ENCODE measurements at places on chromosomes 16 and 17. TPM values are rescaled to one million over a fixed set of nuclear protein-coding genes. Genes with fewer than 3 reads are reported as not detected.

DNA sequence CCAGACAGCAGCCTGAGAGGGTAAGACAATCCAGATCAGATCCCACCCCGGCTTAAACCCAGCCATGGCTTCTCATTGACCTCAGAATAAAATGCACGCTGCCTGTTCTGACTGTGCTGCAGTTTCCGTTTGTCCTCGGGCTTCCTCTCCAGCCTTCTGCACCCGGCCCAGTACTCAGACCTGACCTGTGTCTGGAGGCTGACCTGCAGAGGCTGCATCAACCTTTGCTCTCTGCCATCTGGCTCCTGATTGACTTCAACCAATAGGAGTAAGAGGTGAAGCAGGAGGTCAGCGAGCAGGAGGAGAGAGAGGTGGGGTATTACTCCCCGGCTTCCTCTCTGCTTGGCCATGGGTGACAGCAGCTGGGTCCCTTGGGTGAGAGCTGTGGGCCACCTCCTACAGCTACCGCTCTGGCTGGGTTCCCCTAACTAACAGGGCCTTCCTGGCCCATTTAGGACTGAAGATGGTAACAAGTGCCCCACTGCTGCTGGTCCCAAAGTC, 46.7 kb downstream of the C16orf82 start:
- no peak overlapping the region for H3K4me3 ChIP-seq
- no peak overlapping the region for H3K27ac ChIP-seq
- peaks cover 14% of the 10 kb centered on the region for H3K4me1 ChIP-seq
- no peaks in the 10 kb centered on the region for H3K36me3 ChIP-seq
- DNase-seq, result no peak

Gene WNT3
- total RNA-seq, result 0.99 TPM

Gene DNASE1L2
- total RNA-seq, result 0.50 TPM

DNA sequence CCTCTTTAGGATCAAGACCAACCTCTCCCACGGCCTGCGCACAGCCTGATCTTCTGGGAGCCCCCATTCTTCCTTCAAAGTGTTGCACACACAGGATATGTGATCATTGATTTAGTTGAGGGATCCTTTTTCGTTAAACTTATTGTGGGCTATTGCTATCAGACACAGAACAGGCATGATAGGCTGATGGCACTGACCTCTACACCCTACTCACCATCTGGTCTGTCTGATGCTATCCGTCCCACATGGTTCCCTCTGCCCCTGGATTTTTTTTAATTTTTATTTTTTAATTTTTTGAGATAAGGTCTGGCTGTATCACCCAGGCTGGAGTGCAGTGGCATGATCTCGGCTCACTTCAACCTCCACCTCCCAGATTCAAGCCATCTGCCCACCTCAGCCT, 19.2 kb upstream of the LITAF start:
- no peaks in the 10 kb centered on the region for H3K27me3 ChIP-seq
- DNase-seq, result no peak
- H3K4me3 ChIP-seq, result no peak overlapping the region
- peaks cover 17% of the 10 kb centered on the region for H3K4me1 ChIP-seq
- H3K27ac ChIP-seq, result peak overlapping the region; percentile 68

- H3K4me3 ChIP-seq, result no peak overlapping the region
- no peak overlapping the region for H3K27ac ChIP-seq
- no peaks in the 10 kb centered on the region for H3K27me3 ChIP-seq
Observed at GRCh38 chr16:81649561-81650184, 129.4 kb upstream of the PLCG2 start.

Gene PPM1E
- 0.91 TPM for total RNA-seq

DNA sequence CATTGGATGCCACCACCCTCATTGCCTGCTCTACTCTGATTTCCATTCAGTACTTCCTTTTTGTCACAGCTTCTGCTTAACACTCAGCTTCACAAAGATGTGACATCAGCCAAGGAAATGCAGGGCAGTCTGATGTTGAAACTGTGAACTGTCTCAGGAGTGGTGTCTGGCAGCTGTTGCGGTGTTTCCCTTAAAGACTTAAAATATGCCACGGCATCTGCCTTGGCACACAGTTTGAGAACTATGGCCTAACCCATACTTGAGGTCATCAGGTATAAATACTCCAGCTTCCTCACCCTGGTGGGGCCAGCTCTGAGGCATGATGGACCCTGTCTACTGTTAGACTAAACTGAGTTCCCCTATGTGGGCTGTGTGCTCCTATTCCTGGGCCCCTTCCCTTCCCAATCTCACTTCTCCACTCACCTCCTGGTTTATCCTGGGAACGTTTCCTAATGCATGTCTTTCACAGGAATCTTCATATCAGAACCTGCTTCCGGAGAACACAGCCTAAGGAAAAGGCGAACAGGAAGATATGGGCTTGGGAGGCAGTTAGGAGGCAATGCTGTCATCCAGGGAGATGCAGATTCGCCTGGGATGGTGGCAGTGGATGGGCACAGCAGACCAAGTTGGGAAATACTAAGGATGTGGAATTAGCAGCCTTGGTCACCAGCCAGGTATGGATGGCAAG, 96.5 kb downstream of the WSCD1 start:
- no peaks in the 10 kb centered on the region for H3K4me1 ChIP-seq
- no peak for DNase-seq
- no peaks in the 10 kb centered on the region for H3K27me3 ChIP-seq
- no peaks in the 10 kb centered on the region for H3K36me3 ChIP-seq

DNA sequence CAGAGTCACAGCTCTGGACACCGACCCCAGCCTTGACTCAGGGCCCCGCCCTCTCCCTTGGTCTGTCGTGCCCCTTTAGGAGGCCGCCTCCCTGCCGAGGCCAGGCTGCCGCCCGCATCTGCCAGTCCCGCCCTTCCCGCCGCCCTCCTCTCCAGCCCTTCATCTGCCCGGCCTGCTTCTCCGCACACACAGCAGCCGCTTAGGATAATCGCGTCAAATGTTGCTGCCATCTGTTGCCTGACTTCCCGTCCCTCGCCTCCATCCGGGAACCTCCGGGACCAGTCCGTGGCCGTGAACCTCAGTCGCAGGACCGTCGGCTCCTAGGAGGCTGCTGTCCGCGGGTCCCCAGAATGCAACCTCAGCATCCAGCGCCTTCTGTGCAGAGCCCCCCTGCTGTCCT, 11.9 kb downstream of the GSE1 start:
- H3K36me3 ChIP-seq, result no peaks in the 10 kb centered on the region
- no peak for DNase-seq
- H3K4me3 ChIP-seq, result no peak overlapping the region
- no peak overlapping the region for H3K27ac ChIP-seq
- H3K27me3 ChIP-seq, result no peaks in the 10 kb centered on the region

- DNase-seq, result no peak
- H3K4me1 ChIP-seq, result peaks cover 91% of the 10 kb centered on the region
- no peaks in the 10 kb centered on the region for H3K27me3 ChIP-seq
- no peak overlapping the region for H3K4me3 ChIP-seq
- no peak overlapping the region for H3K27ac ChIP-seq
Observed at GRCh38 chr17:4357030-4357628, 9.3 kb downstream of the UBE2G1 start.

Gene KCNJ2
- 11.2 TPM for total RNA-seq

DNA sequence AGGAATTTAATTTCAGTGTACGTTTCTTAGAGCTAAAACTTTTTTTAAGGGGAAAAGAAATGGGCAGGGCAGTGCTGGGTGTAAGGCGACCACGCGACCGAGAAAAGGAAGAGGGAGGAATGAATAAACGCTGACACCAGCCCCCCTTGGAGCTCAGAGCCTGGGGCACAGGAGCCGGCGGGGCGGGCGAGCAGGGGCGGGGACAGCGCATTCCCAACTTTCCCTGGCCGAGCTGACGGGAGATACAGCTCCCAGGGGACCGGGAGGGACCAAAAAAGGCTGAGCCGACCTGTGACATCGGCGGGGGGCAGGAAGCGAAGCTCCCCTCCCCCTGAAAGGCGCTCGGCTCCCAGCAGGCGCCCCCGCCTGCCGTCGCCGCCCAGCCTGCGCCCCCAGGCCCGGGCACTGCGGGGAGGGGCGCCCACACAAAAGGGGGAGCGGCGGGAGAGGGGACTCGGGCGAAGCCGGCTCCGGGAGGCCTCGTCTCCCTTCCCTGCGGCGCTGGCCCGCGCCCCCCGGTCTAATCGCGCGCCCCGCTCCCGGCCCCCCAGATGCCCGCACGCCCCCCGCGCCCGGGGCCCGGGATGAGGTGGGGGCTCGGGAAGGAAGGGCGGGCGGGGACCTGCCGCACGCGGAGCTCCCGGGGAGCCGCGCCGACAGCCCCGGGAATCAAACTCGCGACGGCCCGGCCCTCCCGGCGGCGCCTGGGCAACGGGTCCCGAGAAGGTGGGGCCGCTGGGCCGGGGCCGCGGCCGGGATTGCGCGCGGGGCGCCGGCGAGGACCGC, 622 bp downstream of the CUEDC1 start:
- H3K27me3 ChIP-seq, result no peaks in the 10 kb centered on the region
- no peaks in the 10 kb centered on the region for H3K36me3 ChIP-seq
- peak overlapping the region; percentile 98 for H3K27ac ChIP-seq
- H3K4me1 ChIP-seq, result peaks cover 69% of the 10 kb centered on the region
- peak overlapping the region; percentile 96 for H3K4me3 ChIP-seq
- DNase-seq, result peak; percentile 45

- DNase-seq, result no peak
- H3K27ac ChIP-seq, result no peak overlapping the region
- no peaks in the 10 kb centered on the region for H3K4me1 ChIP-seq
- peaks cover 3% of the 10 kb centered on the region for H3K36me3 ChIP-seq
Observed at GRCh38 chr16:868846-869822, 68.6 kb upstream of the GNG13 start.

GRCh38 chr16:49510654-49511305, 137.2 kb downstream of the C16orf78 start:
- no peak overlapping the region for H3K27ac ChIP-seq
- no peak for DNase-seq
- H3K4me3 ChIP-seq, result no peak overlapping the region

DNA sequence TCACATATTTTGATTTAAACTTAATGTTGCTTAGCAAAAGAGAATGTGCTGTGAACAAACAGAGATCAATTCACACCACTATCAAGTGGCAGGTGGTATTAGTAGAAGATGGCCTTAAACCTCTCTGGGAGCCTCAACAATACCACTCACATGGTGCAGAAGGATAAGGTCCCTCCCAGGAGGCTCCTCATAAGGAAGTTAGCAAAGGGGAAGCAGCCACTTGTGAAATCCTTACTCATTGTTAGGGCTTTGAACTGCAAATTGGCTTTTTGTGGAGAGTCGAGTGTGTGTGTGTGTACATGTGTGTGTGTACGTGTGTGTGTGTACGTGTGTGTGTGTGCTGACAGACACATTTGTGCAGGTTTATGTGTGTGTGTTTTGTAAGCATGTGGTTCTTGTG, 48.9 kb upstream of the ASIC2 start:
- no peak overlapping the region for H3K27ac ChIP-seq
- H3K27me3 ChIP-seq, result no peaks in the 10 kb centered on the region

- H3K4me3 ChIP-seq, result no peak overlapping the region
- H3K27ac ChIP-seq, result peak overlapping the region; percentile 26
- H3K36me3 ChIP-seq, result peaks cover 53% of the 10 kb centered on the region
Observed at GRCh38 chr17:28889996-28890395, 7.5 kb downstream of the FLOT2 start.

DNA sequence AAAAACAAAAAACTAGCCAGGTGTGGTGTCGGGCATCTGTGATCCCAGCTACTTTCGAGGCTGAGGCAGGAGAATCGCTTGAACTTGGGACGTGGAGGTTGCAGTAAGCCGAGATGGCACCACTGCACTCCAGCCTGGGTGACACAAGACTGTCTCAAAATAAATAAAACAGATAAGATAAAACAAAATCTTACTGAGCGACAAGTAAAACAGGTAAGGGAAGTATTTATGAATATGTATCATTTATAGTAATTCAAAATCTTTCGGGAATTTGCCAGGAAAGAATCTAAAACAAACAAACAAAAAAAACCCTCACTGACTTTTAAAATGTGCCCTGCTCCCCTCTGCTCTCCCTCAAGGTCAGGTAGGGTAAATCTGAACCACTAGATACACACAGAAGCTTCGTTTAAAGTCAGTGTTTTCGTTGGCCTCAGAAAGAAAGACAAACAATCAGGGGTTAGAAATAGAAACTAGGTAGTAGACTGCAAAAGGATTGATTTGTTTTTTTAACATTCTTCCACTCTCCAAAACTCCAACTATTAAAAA, 2.1 kb downstream of the PRPSAP1 start:
- H3K36me3 ChIP-seq, result peaks cover 13% of the 10 kb centered on the region
- peaks cover 30% of the 10 kb centered on the region for H3K4me1 ChIP-seq
- H3K4me3 ChIP-seq, result no peak overlapping the region
- no peaks in the 10 kb centered on the region for H3K27me3 ChIP-seq

DNA sequence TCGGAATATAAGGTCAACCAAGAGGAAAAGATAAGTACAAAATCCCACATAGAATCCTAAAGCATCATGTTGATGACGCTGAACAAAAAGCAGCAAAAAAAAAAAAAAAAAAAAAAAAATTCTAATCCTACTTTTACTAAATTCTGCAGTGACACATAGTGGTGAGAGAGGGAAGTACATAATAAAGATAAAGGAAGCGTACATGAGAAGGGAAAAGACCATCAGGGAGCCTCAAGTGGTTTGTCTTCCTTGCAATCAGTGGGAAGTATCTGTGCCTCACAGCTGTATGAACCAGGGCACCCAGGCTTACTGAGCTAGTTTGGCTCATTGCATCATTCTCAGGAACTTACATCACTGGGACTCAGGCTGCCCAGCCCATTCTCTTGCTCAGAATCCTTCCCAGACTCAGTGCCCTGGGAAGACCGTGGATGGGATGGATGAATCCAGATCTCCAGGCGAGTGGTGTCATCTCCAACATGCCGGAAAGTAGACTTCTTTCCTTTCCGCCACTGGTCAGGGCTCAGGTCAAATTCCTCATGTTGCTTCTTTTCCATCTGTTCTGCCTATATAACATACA, 21.2 kb downstream of the SMG6 start:
- H3K4me1 ChIP-seq, result no peaks in the 10 kb centered on the region
- no peak overlapping the region for H3K4me3 ChIP-seq
- no peaks in the 10 kb centered on the region for H3K27me3 ChIP-seq
- peak overlapping the region; percentile 36 for H3K27ac ChIP-seq
- DNase-seq, result no peak

Gene CCL4L2
- not detected for total RNA-seq

- no peak for DNase-seq
- peak overlapping the region; percentile 48 for H3K27ac ChIP-seq
- no peaks in the 10 kb centered on the region for H3K36me3 ChIP-seq
- peak overlapping the region; percentile 60 for H3K4me3 ChIP-seq
- peaks cover 16% of the 10 kb centered on the region for H3K4me1 ChIP-seq
- no peaks in the 10 kb centered on the region for H3K27me3 ChIP-seq
Observed at GRCh38 chr17:488993-489757, 136.6 kb upstream of the RPH3AL start.

Gene TBC1D3I
- total RNA-seq, result not detected

Gene MAP2K4
- 31.9 TPM for total RNA-seq

DNA sequence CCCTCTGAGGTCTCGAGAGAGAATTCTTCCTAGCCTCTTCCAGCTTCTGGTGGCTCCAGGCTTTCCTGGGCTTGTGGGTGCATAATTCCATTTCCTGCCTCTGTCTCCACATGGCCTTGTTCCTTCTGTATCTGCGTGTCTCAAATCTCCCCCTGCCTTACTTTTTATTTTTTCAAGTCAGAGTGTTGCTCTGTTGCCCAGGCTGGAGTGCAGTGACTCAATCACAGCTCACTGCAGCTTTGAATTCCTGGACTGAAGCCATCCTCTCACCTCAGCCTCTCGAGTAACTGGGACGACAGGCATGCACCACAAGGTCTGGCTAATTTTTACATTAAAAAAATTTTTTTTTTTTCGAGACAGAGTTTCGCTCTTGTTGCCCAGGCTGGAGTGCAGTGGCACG, 120.6 kb downstream of the SHISA9 start:
- H3K27ac ChIP-seq, result no peak overlapping the region
- DNase-seq, result no peak
- H3K4me1 ChIP-seq, result no peaks in the 10 kb centered on the region
- H3K27me3 ChIP-seq, result no peaks in the 10 kb centered on the region
- no peak overlapping the region for H3K4me3 ChIP-seq

GRCh38 chr17:34579017-34579946, at the start of gene TMEM132E:
Gene TMEM132E (plus strand): TSS chr17:34579582. CDS start chr17:34581077, 1,495 bp downstream.
- DNase-seq, result no peak
- peaks cover 37% of the 10 kb centered on the region for H3K4me1 ChIP-seq
- H3K36me3 ChIP-seq, result no peaks in the 10 kb centered on the region
- peaks cover 95% of the 10 kb centered on the region for H3K27me3 ChIP-seq
- H3K4me3 ChIP-seq, result peak within 1 kb of the TSS; percentile 62
- no peak within 1 kb of the TSS for H3K27ac ChIP-seq
